Hypothalamus (tissue), 51 donors: ENCODE measurements at places on chromosomes 3 and 15.

DNA sequence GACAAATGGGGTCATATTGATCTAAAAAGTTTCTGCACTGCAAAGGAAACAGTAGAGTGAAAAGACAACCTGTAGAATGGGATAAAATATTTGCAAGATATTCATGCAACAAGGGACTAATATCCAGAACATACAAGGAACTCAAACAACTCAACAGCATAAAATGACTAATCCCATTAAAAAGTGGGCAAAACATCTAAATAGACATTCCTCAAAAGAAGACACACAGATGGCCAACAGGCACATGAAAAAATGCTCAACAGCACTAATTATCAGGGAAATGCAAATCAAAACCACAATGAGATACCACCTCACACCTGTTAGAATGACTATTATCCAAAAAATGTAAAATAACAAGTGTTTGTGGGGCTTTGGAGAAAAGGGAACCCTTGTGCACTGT lies 8.8 kb downstream of the SLC12A8 start:
- no peak for DNase-seq

DNA sequence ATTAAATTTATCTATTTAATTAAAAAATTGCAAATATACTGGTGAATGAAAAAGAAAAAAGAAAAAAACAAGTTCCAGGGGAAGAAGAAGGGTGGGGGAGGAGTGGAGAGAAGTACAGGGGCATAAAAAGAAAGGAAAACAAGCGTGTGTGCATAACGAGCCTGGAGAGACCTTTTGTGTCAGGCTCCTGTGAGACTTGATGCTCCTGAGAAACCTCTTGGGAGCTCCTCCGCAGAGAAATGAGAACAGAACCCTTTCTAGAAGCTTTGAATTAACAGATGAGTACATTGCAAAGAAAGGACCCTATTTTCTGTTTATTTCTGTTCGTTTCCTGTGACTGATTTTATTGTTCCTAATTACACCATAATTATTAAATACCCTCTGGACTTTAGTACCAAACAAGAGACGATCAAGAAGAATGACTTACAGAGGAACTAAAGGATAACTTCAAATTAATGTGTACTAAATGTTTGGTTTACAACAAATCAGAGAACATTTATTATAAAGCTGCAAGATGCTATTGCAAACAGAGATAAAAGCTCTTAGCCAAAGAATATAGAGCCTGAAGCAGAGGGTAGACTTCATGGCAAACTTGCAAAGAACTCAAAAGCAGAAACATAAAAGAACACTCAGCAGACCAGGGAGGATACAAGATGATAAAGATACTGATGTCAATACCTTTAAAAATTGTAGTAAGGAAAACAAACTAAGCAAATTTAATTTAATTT lies 74.7 kb downstream of the DPPA2 start:
- DNase-seq, result no peak

DNA sequence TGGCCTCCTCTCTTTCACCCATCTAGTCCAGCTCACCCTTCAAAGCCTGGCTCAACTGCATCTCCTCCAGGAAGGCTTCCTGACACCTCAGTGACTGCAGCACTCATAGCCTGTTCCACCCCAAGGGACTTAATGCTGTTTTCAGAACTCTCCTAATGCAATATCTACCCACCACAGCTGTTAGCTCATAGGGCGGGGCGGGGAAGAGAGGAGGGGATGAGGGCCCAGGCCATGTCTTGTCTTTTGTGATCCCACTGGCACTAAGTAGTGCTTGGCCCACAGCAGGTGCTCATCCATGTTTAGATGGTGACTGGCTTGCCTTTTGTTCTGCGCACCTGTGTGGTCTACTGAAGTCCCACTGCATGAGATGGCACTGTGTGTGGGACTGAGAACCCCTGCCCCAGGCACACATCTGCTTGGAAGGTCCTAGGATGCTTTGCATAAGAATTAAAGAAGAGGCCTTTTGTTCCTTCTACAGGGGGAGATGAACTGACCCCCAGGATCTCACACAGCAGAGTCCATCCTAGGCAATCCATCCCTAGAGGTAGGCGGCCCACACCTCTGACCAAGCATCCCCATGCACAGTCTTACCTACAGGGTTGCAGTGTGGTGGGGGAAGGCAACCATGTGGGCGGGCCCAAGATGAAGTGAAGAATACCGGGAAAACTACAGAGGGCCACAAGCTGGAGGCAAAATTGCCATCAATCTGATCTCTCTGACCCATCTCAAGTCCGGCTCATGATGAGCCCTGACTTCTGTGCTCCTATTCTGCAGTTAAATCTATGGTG lies 23.0 kb downstream of the SLC12A8 start:
- DNase-seq, result no peak

DNA sequence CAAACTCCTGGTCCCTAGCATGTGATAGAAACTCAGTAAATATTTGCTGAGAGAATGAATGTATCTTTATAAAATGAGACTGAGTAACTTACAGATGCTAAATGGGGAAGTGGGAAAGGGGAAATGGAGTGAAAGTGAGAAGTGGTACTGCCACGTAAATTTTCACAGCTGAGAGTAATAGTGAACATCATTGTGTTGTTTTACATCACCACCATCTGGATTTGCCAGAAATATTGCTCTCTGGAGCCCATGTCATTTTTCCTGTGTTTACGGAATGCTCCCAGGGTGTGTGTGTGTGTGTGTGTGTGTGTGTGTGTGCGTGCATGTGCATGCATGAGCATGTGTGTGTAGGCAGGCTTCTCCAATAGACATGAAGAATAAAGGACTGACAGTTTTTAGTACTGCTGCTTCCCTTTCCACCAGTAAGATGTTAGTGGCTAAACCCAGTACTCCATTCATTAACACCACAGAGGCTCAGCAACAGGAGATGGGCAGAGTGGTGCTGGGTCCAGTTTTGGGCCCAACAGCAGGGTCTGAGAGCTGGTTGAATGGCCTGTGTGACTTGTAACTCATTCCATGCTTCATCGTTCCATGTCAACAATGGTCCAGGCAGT lies 57.3 kb downstream of the DIPK2A start:
- no peak for DNase-seq

- DNase-seq, result no peak
Observed at GRCh38 chr3:30747771-30748281, 141.4 kb downstream of the TGFBR2 start.

DNA sequence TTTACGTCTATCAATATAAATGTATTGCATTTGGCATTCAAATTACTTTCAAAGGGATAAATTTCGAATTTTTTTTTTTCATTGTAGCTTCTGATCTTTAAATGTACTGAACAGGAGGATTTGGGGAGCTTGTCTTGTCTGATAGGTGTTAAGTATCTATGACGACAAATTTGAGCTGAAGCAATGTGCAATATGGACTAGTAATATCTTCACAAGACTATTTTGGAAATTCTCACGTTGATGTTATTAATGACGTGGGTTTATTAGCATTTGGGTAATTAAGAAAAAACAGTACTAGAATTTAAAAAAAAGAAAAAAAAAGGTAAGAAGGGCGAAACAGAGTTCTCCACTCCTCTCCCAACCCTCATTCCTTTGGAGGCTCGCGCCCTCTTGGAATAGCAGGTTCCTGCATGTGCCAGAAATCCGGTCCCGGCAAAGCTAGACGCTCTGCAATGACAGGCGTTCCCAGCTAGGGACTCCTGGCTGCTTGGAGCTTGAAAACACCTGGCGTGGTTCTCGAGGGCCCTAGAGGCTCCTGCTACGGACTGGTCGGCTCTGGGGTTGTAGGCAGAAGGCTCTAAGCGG lies 648 bp upstream of the P2RY1 start:
- peak; percentile 61 for DNase-seq

- DNase-seq, result no peak
Observed at GRCh38 chr3:151218136-151218535, 15.1 kb upstream of the GPR171 start.

DNA sequence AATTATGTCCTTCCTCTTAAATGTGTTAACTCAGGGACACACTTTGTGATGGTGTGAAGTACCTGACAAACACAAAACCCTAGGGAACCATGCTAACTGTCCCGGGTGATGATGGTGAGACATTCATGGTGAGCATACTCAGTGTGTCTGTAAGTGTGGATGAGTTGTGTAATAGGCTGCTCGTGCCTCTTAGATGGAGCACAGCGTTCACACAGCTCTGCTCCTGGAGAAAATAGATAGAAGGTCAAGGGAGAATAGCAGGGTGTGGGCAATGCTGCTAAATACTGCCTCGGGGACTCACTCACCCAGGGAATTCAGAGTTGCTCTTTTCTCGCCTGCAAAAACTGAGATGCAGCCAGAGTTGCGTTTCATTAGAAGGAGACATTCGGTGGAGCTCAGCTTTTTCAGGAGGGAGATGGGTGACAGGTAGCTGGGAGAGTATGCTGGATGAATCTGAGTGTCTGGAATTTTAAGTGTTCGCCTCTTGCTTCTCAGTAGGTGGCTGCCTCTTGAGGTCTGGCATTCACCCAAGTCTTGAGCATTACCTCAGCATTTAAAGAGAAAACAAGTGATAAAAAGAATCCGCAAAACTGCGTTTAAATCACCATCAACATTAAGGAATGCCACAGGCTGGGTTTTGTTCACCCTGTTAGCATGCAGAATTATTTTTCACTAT lies 813.2 kb downstream of the AGBL1 start:
- DNase-seq, result no peak

GRCh38 chr3:143208976-143209714 lies 89.6 kb downstream of the CHST2 start:
- no peak for DNase-seq

GRCh38 chr15:35717721-35718120 lies 171.8 kb upstream of the DPH6 start:
- DNase-seq, result no peak

DNA sequence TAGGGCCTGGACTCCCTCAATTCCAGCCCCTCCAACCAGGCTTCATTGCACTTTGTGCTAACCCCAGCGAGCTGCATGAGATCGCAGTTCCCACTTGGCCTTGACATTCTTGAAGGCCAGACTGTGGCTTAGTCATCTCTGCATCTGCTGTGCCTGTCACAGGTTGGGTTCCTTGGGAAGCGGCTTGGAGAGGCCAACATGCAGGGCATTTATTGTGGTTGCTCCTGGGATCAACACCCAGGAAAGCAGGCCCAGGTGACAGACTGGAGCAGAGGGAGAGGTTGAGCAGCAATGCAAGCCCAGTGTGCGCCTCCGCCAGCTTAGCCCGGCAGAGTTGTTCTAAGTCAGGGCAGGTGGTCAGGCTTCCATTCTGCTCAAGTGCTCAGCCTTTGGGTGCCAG lies 10.5 kb downstream of the ABCF3 start:
- no peak for DNase-seq

DNA sequence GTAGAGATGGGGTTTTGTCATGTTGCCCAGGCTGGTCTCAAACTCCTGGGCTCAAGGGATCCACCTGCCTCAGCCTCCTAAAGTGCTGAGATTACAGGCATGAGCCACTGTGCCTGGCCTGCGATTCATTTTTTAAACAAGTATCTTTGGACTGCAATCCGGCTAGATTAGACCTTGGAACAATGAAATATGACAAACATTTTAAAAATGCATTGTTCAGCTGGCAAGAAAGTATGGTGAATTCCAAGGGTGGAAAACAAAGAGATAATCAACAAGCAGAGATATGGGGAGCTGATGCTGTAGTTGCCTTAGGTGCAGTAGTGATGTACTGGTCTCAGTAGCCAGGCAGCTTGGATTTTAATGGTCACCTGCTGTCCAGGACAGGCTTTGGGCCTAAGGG lies 95.8 kb upstream of the GOLGA8J start:
- no peak for DNase-seq

- no peak for DNase-seq
Observed at GRCh38 chr3:113039546-113039945, 48.8 kb downstream of the GTPBP8 start.

DNA sequence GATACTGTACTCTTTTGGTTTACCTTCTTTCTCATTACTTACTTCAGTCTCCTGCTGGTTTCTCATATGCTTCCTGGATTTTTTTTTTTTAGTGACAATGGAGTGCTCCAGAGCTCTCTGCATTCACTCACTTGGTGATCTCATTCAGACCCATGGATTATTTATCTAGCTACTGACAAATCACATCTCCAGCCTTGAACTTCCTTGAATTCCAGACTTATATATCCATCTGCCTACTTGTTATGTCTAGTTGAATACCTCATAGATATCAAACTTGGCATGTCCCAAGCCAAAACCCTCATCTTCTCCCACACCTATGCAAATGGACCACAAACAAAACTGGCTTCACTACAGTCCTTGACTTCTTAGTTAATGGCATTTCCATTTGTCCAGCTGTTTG lies 234.7 kb upstream of the ZPLD1 start:
- DNase-seq, result no peak

- DNase-seq, result no peak
Observed at GRCh38 chr3:7332696-7333095, 471.8 kb downstream of the GRM7 start.

DNA sequence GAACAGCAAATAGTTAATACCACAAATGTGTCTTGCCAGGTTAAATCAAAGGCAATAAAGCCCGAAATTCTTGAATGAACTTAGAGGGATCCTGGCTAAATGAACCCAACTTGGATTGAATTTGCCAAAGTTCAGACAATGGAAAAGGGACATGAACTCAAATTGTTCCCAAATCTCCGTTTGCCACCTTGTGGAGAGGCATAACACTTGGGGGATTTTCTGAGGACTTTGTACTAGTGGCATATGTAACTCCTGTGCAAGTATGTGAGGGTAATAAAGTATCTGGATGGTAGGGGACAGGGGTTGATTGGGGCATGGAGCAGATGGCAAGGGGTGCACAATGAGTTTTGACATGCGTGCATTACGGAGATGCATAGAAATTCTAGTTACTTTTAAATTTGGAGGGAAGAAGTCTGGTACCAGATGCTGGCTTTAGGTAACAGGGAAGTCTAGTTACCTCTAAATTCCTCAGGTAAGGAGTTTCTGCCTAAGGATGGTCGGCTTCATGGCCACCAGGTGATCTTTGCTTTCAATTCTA lies 1.2 kb upstream of the TCAIM start:
- DNase-seq, result no peak

DNA sequence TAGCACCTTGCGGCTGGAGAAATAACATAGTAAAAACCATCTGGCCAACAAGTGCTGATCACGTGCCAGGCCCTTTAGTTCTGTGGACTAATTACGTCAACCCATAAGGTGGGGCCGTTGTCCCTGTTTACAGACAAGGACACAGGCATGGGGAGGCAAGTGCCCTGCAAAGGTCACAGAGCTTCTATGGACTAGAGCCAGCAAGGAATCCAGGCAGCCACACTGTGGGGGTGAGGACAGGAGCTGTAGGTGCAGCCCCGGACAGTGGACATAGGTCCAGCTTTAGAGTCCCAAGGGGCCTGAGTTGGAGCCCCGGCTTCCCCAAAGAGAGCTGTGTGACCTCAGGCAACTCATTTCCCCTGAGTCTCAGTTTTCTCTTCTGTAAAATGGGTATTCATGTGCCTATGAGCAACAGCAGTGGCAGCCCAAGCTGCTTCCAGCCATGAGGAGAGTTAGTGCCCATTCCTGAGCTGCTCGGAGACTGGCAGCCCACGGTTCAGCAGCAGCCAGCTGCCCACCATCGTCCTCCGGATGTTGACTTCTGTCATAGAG lies 13.9 kb downstream of the CHST13 start:
- DNase-seq, result no peak

GRCh38 chr3:48598323-48599076 lies 3.4 kb upstream of the COL7A1 start:
- no peak for DNase-seq

- DNase-seq, result no peak
Observed at GRCh38 chr3:75059120-75059519, 444.7 kb upstream of the CNTN3 start.
